ENCODE measurements at places on chromosomes 1 and 21. TPM values are rescaled to one million over a fixed set of nuclear protein-coding genes. Genes with fewer than 3 reads are reported as not detected.

Gene PIK3CD
- total RNA-seq = 4.3 TPM

Gene NHLH1
- total RNA-seq = 0.32 TPM

Gene OR2T33
- total RNA-seq = not detected

Gene MPL
- total RNA-seq = 0.50 TPM

Gene GPR37L1
- 0.07 TPM for total RNA-seq

Gene FAM72D
- 1.1 TPM for total RNA-seq

Gene HORMAD1
- total RNA-seq = not detected

GRCh38 chr1:225114354-225114990, 185.0 kb downstream of the DNAH14 start:
- no peaks in the 10 kb centered on the region for H3K27me3 ChIP-seq
- DNase-seq = no peak
- no peaks in the 10 kb centered on the region for H3K4me1 ChIP-seq
- no peak overlapping the region for H3K4me3 ChIP-seq
- peaks cover 16% of the 10 kb centered on the region for H3K36me3 ChIP-seq
- H3K27ac ChIP-seq = no peak overlapping the region

DNA sequence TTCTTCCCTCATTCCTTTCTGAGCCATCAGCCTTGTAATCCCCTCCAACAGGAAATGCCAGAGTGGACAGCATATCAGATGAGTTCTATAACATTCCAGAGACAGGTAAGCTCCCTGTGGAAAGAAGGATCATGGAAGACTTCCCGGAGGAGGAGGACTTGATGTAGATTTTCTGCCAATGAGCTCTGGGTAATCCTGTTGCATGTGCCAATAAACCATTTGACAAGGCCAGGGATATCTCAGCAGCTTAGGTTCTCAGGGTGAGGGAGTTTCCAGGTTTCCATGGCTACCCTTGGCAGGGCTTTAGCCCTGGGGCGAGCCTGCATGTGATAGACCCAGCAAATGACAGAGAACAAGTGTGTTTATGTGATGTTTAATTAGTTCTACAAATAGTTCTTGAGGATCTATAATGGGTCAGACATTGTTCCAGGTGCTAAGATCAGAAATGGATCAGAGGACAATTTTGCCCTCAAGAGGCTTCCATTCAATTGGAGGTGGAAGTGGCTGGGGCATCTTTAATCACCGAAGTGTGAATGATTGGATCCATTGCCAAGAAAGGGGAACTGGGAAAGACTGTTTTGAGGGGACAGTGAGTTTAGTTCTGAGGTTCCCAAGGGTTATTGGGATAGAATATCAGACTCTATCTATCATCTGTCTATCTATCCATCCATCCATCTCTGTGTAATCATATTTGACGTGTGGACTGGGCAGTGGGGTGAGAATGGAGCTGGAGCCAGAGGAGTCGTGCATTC, 6.9 kb downstream of the PLA2G5 start:
- H3K4me3 ChIP-seq = no peak overlapping the region
- no peak for DNase-seq
- H3K4me1 ChIP-seq = peaks cover 6% of the 10 kb centered on the region
- peaks cover 3% of the 10 kb centered on the region for H3K27me3 ChIP-seq
- no peaks in the 10 kb centered on the region for H3K36me3 ChIP-seq

- no peak overlapping the region for H3K27ac ChIP-seq
- no peaks in the 10 kb centered on the region for H3K27me3 ChIP-seq
- H3K4me3 ChIP-seq = no peak overlapping the region
- no peaks in the 10 kb centered on the region for H3K4me1 ChIP-seq
- no peaks in the 10 kb centered on the region for H3K36me3 ChIP-seq
Observed at GRCh38 chr1:30738040-30738714, 14.8 kb upstream of the MATN1 start.

DNA sequence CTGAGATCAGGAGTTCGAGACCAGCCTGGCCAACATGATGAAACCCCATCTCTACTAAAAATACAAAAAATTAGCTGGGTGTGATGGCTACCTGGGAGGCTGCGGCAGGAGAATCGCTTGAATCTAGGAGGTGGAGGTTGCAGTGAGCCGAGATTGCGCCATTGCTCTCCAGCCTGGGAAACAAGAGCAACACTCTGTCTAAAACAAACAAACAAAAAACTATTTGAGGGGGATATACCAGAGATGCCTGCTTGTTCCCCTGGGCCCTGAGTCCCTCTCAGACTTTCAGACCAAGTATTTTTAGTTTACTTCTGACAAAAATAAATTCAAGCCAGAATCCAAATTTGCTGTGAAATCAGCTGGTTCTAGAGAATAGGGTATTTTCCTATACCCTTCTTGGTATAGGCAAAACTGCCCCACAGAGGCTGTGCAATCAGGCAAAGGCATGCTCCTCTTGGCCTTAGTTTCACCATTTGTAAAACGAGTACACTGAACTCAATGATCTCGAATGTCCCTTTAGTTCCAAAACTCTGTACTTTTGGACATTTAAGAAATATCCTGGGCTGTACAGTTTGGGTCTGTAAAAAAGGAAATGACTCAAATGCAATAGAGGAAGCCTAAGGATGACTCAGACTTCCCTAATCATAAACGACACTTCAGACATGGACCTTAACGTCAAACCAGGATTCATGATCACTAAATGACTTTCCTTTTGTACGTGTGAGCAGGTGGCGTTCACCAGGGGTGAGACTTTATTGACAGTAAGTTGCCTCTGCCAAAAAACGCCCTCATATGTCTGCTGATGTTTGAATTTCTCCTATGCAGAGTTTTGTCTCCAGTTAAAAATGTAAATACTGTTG, 16.1 kb downstream of the ENSA start:
- peaks cover 30% of the 10 kb centered on the region for H3K36me3 ChIP-seq
- H3K27me3 ChIP-seq = no peaks in the 10 kb centered on the region
- no peak overlapping the region for H3K27ac ChIP-seq
- DNase-seq = no peak

- H3K4me3 ChIP-seq = no peak overlapping the region
- peaks cover 22% of the 10 kb centered on the region for H3K36me3 ChIP-seq
- H3K27ac ChIP-seq = no peak overlapping the region
- no peaks in the 10 kb centered on the region for H3K4me1 ChIP-seq
Observed at GRCh38 chr21:37208741-37209225, 58.4 kb downstream of the VPS26C start.

DNA sequence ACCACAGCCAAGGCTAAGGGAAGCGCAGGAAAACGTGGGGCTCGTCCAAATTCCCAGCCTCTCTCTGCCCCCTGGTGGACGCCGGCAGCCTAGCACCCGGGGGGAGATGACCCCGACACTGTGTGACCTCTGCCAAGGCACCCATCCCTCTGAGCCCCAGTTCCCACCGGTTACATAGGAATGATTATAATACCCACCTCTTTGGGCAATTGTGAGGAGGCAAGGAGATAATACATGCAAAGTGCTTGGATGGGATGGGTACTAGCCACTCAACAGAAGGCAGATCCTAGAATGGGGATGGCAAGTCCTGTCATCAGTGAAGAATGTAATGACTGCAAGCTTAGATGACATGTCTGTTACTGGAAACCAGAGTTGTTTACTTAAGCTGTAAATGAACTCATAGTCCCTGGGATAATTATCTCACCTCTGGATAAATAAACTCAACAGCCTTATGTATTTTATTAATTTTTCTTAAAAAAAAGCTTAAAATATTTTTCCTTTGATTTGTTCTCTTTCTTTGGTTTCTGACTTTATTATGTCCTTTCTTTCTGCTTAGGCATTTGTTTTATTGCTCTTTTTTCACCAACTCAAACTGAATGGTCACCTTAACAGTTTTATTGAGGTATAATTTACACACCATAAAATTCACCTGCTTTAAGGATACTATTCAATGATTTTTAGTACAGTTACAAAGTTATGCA, 11.3 kb upstream of the BMP8B start:
- H3K27me3 ChIP-seq = peaks cover 8% of the 10 kb centered on the region
- no peak for DNase-seq
- no peaks in the 10 kb centered on the region for H3K4me1 ChIP-seq
- H3K36me3 ChIP-seq = no peaks in the 10 kb centered on the region
- H3K4me3 ChIP-seq = no peak overlapping the region
- no peak overlapping the region for H3K27ac ChIP-seq

- no peak overlapping the region for H3K4me3 ChIP-seq
- no peak for DNase-seq
- H3K27ac ChIP-seq = peak overlapping the region; percentile 92
- no peaks in the 10 kb centered on the region for H3K36me3 ChIP-seq
Observed at GRCh38 chr1:169779150-169779549, 15.6 kb downstream of the METTL18 start.

- peaks cover 94% of the 10 kb centered on the region for H3K27me3 ChIP-seq
- no peaks in the 10 kb centered on the region for H3K36me3 ChIP-seq
- peak overlapping the region; percentile 22 for H3K4me3 ChIP-seq
- no peak for DNase-seq
- H3K4me1 ChIP-seq = peaks cover 16% of the 10 kb centered on the region
Observed at GRCh38 chr1:6418668-6419396, 887 bp downstream of the HES2 start.

All from mesothelial cell of epicardium (in vitro differentiated cells).